ENCODE measurements at places on chromosomes 1 and 21. TPM values are rescaled to one million over a fixed set of nuclear protein-coding genes. Genes with fewer than 3 reads are reported as not detected.

- DNase-seq: peak; percentile 79
- H3K27ac ChIP-seq: peak within 1 kb of the TSS; percentile 63
- no peaks in the 10 kb centered on the region for H3K36me3 ChIP-seq
- H3K27me3 ChIP-seq: no peaks in the 10 kb centered on the region
Measured at GRCh38 chr1:109910123-109910962, at the start of gene CSF1. Gene CSF1, plus strand, starts transcription at chr1:109910849. Its CDS starts 175 bp downstream, at chr1:109911024.

REN gene
- not detected for total RNA-seq

GRCh38 chr1:170568197-170568596 is 36.2 kb downstream of the GORAB start:
- no peaks in the 10 kb centered on the region for H3K4me1 ChIP-seq
- no peaks in the 10 kb centered on the region for H3K36me3 ChIP-seq
- no peaks in the 10 kb centered on the region for H3K27me3 ChIP-seq

- no peaks in the 10 kb centered on the region for H3K4me1 ChIP-seq
- no peaks in the 10 kb centered on the region for H3K36me3 ChIP-seq
- no peak overlapping the region for H3K27ac ChIP-seq
- H3K4me3 ChIP-seq: no peak overlapping the region
Measured at GRCh38 chr21:32538147-32538792, 47.1 kb downstream of the TCP10L start.
